ENCODE measurements at places on chromosomes 5 and 9.

DNA sequence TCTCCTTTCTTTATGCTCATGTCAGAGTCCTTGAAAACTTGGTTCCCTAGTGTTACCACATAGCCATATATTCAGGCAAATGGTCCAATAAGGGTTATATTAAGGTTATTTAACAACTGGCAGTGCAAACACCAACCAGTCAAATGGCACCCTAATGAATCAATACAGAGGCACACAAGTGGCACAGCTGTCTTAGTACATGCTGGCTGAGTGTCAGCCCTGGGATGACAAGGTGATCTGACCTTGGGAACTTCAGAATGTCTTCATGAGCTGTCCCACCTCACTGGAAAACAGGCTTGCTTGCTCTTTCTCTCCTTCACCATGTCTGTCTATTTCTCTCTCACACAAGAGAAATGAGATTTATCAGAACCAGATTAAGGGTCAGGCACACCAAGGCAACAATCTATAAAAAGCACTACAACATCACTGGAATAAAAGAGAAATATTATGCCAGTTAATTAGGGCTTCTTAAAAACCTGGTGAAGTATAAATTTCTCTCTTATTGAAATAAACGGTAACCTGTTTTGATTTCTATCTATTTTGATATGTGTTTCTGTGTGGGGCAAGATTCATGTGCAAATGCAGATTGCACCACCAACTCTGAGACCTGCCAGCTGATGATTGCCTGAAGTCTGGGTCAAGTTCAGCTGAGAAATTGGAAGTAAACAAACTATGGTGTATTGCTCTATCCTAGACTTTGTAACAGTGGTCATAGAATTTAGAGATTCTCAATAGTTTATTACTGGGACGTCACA, 140.7 kb downstream of the SREK1 start:
- DNase-seq = no peak

GRCh38 chr5:106894964-106895363, 775.8 kb downstream of the EFNA5 start:
- no peak for DNase-seq

DNA sequence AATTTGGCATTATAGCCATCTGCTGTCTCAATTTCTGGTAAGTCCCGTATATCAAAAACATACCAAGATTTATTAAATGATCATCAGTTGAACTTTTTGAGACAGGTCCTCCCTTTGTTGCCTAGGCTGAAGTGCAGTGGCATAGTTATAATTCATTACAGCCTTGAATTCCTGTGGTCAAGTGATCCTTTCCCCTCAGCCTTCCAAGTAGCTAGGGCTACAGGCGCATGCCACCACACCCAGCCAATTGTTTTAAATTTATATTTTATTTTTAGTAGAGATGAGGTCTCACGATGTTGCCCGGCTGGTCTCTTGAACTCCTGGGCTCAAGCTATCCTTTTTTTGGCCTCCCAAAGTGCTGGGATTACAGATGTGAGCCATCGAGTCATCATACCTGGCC, 418.9 kb downstream of the ARHGEF28 start:
- DNase-seq = no peak

DNA sequence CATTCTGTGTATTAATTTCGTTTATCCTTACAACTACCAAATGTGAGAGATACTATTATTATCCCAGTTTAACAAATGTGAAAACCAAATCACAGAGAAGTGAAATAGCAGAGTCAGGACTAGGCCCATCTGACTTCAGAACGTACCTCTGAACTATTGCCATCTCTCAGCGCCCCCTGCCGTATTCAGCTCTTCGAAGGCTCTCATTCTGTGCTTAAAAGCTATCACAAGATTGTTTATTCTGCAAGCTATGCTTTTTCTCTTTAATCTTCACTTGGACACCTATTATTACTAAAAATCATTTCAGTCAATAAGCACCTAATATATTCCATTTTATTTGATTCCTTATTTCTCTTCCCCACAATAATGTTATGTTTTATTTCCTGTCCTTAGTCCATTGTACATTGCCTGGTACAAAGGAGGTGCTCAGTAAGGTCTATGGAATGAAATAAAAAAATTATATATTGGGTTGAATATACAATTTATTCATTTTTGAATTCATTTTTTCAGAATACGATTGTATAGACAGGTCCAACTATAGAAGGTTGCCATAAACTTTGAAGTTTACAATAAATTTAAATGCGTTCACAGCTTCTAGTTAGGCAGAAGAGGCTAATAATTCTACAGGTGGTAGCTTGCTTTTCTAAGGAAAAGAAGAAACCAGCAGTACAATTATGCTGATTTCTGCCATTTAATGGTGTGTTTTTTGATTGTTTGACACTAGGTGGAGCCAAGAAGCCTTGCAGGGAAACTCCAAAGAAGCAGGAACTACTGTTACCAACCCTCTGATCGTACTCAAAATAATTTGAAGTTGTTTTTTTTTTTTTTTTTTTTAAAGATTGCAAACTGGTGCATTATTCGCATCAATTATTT, 202.2 kb upstream of the DMRTA1 start:
- no peak for DNase-seq

DNA sequence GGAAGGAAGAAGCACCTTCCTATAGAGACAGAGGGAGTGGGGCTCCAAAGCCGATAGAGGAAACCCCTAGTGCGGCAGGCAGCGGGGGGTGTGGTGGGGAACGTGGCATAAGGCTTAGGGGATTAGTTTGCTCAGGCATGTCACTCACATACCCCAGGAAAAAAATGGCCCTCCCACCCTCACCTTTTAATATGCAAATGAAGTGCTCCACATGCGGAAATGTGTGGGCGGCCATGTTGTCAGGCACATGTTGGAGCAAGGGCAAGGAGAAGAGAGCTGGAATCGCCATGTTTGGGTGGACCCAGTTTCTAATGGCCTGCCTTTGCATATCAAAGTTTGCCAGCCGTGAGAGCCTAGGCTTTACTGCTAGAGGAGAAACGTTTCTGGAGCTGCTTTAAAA, 758.8 kb downstream of the NR2F1-AS1 start:
- DNase-seq = no peak

DNA sequence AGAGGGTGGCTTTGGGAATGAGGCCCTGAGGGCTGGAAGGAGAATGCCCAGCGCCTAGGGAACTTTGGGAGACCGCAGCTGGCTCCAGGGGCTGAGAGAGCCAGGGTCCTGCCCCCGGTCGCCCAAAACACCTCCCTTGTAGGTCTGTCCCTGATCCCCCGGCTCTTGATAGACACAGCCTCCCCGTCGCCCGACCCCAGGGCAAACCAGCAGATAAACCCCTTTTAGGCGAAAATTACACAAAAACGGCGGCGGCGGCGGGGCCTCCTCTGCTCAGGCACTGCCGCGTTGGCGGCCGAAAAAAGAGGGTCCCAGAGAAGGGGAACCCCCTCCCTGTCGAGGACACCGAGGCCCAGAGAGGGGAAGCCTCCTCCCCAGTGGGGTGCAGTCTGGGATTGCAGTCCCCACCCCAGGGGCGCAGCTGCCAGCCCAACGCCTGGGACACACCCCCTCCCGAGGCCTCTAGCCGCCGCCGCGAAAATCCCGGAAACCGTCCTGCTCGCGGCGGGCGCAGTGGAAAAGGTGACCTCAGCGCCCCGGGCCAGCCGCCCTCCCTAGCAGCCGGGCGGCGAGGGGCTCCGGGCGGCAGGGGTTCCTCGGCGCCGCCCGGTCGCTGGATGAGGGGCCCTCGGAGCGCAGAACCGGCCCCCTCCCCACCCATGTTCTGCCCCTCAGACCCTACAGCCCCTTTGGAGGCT, 3.1 kb upstream of the BARX1 start:
- DNase-seq = no peak

- DNase-seq = no peak
Measured at GRCh38 chr5:5246736-5247135, 106.6 kb downstream of the ADAMTS16 start.

DNA sequence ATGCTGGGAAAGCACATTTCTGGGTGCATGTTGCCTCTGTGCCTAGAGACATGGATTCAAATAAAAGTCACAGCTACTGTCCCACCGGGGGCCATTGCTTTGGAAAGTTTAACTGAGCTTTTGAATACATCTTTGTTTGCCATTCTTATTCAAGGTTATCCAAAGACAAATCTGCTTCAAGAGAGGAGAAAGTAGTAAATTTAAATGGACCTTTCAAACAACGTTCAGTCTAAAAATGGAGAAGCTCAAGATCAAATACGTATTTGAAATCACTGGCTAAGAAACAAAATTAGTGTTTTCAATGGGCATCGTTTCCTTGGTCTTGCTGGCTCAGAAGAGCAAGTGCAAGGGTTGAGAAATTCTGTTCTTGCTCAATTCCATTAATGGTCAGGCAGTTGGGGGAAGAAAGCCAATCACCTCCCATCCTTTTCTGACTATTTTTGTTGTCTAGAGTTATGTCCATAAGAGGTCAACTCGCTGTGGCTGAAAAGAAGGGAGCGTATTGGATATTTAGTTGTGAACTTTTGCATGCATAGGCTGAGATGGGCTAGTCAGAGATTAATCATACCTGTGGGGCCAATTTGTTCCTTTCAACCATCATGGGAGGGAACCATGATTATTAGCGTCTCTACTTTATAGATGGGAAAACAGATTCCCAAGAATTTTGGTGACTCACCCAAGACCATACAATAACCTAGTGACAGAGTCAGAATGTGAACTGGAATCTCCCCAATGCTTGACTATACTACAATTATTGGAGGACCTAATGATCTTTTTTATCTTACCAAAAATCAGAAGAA, 276.2 kb upstream of the TNC start:
- DNase-seq = no peak

- DNase-seq = no peak
Measured at GRCh38 chr9:13412331-13412730, 132.8 kb upstream of the MPDZ start.

DNA sequence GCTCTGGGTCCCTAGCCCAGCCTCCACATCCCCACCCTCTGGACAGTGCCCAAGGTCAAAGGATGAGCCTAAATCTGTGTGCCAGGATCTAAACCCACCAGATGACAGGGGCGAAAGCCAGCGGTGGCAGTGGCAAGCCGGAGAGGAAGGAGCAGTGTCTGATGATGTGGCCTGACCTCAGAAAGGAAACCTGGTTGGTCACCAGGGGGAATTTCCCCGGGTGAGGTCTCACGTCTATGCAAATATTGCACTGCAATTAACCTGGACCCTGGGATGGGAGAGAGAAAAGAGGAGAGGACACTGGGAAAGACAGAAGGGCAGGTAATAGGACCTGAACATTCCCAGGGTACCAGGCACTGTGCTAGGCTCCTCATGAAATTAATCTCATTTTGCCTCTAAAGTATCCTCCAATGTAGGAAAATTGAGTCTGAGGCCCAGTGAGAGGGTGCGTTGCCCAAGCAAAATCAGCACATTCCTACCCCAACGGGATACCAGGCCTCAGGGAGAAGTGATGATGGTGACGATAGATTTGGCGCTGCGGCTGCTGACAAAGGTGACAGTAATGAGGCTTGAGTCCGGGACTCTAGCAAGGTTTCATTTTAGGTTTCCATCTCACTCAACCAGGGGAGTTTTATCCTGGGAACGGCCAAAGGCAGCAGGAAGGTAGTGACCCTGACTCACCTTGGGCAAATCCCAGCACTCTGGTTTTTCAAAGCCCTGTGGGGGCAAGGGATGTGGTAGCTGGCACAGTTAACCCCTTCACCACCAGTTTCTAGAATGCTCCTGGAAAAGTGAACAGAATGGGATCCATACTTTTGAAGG, 13.4 kb upstream of the TNIP1 start:
- no peak for DNase-seq

- DNase-seq = no peak
Measured at GRCh38 chr9:89706731-89707191, 101.9 kb downstream of the GADD45G start.

DNA sequence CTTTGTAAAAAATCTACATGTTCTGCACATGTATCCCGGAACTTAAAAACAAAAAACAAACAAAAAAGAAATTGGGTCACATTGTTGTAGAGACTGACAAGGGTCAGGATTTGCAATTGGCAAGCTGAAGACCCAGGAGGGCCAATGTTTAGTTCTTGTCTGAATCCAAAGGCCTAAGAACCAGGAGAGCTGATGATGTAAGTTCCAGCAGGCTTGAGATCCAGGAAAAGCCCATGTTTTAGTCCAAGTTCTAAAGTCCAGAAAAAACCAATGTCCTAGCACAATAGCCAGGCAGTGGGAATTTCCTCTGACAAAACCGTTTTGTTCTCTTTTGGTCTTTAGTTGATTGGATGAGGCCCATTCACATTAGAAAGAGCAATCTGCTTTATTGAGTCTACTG, 244.9 kb downstream of the DMAC1 start:
- no peak for DNase-seq

- DNase-seq = no peak
Measured at GRCh38 chr5:16866795-16867576, 69.1 kb downstream of the MYO10 start.

GRCh38 chr9:105959531-105959930, 265.2 kb downstream of the TMEM38B start:
- DNase-seq = no peak

GRCh38 chr9:131677444-131678180, 62.3 kb downstream of the RAPGEF1 start:
- no peak for DNase-seq

- DNase-seq = no peak
Measured at GRCh38 chr9:106119176-106119575, 424.8 kb downstream of the TMEM38B start.

GRCh38 chr5:137310051-137310730, 188.9 kb downstream of the SPOCK1 start:
- DNase-seq = no peak

DNA sequence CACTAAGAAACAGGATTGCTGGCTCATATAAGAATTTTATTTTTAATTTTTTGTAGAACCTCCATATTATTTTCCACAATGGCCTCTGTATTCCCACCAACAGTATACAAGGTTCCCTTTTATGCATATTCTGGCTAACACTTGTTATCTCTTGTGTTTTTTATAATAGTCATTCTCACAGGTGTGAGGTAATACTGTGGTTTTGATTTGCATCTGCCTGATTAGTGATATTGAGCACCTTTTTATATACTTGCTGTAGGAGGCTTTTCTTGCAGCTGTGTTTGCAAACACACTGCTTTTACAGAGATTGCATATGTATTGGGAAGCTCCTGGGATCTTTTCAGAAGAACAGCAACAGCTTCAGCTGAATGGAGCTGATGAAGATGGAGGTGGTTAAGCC, 164.8 kb downstream of the DEPDC1B start:
- DNase-seq = no peak

- DNase-seq = no peak
Measured at GRCh38 chr9:99690573-99690972, 131.1 kb upstream of the NR4A3 start.

GRCh38 chr5:119067450-119067849, 3.4 kb upstream of the DMXL1 start:
- DNase-seq = no peak

GRCh38 chr5:56317923-56318561, 84.9 kb upstream of the ANKRD55 start:
- DNase-seq = no peak

- DNase-seq = no peak
Measured at GRCh38 chr5:87079219-87079618, 188.5 kb upstream of the RASA1 start.

GRCh38 chr9:6759185-6759977, 1.6 kb downstream of the KDM4C start:
- no peak for DNase-seq

Measured in stimulated activated CD4-positive, alpha-beta T cell treated with anti-CD3 and anti-CD28 coated beads, Interleukin-15, amount 100 ng/mL, for 48 hours (primary cell).